C1 segment of cervical spinal cord (tissue), 14 donors: ENCODE measurements at places on chromosomes 11 and 22.

GRCh38 chr22:33350491-33350890, 292.3 kb upstream of the SYN3 start:
- DNase-seq = no peak

DNA sequence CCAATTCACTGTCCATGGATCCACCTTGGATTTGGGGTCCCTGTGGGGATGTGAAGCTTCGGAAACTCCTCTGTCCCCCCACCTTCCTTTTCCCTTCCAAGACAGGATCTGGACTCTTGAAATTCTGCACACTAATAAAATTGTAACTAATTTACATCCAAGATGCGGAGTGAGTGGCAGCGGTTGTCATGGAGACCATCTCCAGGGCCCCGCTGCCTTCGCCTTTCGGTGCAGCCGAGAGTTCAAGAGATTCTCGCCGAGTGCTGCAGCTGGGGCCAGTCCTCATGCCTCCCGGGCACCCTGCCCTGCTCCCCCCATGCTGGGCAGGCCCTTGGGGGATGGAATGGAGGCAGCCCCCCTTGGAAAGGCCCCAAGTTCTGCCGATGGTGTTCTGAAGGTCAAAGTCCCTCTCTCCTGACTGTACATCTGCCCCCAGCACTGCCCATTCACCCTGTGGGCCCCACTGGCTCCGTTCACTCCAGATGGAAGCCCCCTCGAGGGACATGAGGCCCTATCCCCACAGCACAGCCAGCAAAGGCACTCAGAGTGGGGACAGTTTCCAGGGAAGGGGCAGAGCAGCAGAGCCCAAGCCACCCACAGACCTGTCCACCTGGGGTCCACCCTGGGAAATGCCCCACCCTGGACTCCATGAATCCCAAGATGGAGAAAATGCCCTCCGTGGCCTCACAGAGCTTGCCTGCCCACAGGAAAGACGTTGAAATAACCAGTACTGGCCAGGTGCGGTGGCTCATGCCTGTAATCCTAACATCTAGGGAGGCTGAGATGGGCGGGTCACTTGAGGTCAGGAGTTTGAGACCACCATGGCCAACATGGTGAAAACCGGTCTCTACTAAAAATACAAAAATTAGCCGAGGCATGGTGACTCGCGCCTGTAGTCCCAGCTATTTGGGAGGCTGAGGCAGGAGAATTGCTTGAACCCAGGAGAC, 25.9 kb downstream of the IGLL1 start:
- no peak for DNase-seq

GRCh38 chr11:60334005-60334620, 7.1 kb downstream of the MS4A6E start:
- no peak for DNase-seq

- DNase-seq = no peak
Measured at GRCh38 chr11:45085646-45086501, 60.6 kb upstream of the PRDM11 start.

DNA sequence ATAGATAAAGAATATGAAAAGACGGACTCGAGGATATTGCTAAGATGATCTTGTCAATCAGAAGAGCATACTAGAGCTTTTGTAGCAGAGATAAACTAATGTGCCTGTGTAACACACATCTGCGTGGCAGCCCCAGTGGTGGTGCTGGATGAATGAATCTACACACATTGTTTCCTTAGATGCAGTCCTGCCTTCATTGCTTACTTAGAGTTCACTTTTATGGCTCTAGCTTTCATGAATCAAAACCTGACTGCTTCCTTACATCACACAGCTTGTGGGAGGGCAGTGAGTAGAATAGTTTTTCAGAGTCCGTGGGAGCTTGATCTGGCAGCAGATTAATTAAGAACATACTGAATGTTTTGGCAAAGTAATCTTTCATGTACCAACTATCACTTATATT, 83.7 kb downstream of the EXT2 start:
- no peak for DNase-seq

- DNase-seq = no peak
Measured at GRCh38 chr22:50078761-50079160, 6.5 kb downstream of the MLC1 start.

GRCh38 chr11:97157221-97157740, 767.5 kb downstream of the JRKL start:
- no peak for DNase-seq

DNA sequence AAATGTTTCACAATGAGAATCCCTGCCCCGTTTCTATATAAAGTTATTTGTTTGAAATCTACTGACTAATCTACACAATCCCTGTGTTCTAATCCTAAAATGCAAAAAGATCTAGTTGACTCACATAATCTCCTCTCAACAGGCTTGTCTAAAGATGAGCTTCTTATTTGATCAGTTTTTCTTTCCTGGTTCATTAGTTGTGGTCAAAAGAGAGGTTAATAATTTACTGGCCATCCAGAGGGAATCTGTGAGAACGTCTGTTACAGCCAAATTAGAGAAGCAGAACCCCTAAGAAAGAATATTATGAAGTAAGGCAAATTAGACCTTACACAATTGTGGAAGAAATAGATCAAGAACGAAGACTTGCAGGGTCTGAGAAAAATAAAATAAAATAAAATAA, 173.7 kb upstream of the ANO3 start:
- DNase-seq = no peak

- DNase-seq = no peak
Measured at GRCh38 chr11:9003573-9004182, at the start of gene NRIP3. Gene NRIP3 (minus strand): TSS chr11:9004001. CDS start chr11:9003935, 66 bp downstream.

- no peak for DNase-seq
Measured at GRCh38 chr11:130580891-130581492, 132.5 kb downstream of the ADAMTS15 start.

DNA sequence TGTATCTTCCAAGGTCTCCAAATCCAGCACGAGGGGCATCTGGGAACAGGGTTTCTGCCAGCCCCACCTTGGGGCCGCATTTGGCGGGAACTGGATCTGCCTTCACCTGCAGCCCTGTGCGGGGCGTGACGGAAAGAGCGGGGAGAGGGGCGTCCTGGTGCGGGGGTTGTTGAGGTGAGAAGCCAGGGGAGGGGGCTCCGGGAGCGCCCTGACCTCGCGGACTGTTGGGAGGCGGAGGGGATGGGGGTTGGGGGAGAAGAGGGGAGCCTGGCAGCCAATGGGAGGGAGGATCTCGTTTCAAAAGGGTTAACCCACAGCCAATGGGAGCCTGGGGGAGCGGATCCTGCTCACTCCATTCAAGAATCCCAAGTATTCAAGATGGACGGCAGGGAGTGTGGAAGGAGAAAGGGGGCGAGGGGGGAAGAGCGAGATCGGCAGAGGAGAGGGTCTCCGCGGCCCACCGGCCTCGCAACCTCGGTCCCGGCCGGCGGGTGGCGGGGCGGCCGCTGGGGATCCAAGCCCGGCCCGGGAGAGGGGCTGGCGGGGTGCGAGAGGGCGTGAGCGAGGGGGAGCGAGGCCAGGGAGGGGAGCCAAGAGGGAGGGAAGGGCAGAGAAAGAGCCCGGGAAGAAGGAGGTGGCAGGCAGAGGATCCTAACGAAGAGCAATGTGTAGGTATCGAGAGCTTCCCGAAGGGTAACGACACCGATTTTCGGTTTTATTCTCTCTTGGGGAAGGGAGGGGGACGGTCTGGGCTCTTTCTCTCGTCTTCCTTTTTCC, 11.5 kb downstream of the YPEL4 start:
- DNase-seq = peak; percentile 34

DNA sequence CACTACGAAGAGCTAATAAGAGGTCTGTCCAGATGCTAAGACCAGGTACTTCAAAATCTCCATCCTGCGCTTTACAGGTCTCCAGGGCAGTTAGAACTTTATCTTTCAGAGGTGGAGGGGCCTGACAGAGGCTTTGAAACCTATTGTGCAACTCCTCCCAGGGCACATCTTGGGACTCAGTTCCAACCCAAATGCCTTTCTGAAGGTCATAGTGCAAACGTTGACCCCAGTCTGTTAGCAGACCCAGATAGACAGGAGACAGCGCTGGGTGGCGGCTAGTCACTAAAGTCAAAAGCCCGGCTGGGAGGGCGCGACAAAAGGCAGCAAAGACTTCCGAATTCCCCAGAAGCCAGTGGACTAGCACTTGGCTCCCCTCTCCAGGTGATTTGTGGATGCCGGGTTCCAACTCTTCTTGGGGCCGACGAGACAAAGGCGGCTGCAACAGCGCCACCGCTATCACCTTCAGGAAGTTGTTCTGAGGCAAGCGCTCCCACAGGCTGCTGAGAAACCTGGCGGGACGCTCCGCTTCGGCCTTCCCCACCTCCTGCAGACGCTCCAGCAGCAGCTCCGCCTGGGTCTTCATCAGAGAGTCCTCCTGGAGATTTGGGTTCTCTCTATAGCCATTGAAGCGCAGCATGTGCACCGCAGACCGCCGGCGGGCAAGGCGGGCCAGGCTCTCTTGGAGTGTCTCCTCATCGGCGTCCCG, 728 bp downstream of the FANCF start:
- DNase-seq = peak; percentile 80

DNA sequence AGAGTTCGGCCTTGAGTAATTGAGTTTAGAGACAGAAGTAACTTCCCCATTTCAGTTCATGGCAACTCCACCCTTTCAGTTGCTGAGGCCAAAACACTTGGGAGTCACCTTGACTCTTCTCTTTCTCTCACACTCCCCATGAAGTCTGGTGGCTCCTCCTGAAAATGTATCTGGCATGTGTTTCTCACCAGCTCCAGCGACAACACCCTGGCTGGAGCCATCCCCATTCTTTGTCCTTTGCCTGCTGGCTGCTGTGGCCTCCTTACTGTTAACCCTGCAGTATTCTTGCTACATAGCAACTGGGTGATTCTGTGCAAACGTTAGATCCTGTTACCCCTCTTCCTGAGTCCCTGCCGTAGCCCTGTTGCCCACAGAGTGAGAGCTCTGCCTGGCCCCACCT, 23.8 kb downstream of the SLC6A5 start:
- DNase-seq = no peak

DNA sequence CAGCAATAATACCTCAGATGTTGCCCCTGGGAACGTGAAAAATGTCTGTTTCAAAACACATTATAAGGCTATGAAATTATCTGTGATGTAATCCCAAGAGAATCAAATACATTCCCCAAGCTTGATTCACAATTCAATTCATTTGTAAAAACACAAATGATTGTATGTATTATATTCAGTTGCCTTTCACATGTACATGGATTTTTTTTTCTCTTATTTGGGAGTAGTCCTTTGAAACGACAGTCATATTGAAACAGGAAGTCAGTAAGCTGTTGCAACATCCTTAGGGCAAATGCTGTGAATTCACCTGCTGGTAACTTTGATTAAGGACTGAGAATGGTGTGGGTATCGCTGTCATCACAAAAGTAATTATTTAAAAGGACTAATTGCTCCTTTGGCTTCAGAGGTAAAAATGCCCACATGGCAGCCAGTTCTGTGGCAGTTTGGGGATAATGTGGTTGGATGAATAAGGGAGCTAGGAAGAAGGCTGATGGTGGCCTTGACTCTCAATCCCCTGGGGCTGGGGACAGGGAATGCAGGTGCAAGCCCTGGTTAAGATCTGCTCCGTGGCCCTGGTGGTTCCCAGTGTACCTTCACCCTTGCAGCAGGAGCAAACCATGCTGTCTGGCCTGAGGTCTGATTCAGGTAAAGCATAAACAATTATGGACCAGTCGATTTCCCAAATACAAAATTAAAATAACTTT, 13.2 kb downstream of the EHF start:
- DNase-seq = no peak

GRCh38 chr22:30903876-30904460, 64.6 kb downstream of the MORC2 start:
- no peak for DNase-seq

DNA sequence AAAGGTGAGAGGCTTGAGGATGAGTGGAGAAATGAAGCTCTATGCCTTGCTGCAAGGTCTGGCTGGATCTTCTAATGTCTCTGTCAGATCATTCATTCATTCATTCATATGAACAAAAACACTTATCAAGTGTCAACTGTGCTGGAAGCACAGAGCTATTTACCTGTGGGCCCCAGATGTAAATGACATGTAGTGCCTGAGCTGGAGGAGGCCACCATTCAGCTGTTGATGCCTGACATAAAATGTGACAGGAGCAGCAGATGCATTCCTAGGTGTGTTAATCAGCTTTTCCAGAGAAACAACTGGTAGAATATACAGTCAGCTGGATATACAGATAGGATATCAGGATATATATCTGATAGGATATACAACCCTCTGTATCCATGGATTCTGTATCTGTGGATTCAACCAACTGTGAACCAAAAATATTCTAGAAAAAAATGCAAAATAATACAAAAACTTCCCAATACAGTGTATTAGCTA, 44.5 kb downstream of the TSPAN18 start:
- no peak for DNase-seq

GRCh38 chr11:45501392-45502225, 163.8 kb downstream of the CHST1 start:
- DNase-seq = no peak

DNA sequence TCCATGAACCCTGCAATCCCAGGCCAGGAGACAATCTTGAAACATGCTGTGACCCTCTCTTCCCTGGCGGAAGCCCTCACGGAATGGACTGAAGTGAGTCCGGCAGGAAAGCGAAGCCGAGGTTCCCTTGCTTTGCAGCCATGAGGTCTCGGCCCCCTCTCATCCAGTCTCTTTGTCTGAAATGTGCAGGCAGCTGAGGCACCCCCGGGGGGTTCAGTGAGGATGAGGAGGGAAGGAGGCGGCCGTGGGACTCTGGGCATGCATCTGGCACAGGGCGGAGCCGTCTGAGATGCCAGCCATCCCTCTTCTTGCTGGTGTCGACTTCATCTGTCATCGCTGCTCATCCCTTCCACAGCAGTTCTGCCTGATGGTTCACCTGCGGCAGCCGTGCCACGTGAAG, 1485.7 kb downstream of the BRD1 start:
- no peak for DNase-seq

DNA sequence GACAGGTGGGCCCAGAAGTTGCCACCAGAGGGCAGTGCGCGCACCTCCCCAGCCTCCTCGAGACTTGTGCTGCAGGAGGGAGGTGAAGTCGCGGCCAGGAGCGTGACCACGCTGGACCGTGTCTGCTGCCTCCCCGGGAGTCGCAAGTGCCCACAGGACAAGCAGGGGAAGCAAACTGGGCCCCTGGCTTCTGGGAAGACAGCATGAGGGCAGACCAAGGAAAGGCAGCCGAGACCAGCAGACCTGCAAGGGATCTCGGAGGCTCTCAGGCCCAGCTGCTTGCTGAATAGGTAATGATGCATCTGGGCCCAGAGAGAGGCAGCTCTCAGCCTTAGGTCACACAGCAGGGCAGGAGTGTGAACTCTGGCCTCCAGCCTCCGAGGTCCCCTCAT, 17.0 kb upstream of the IL2RB start:
- DNase-seq = peak; percentile 45
